ENCODE measurements at places on chromosomes 11 and 22. TPM values are rescaled to one million over a fixed set of nuclear protein-coding genes. Genes with fewer than 3 reads are reported as not detected.

Gene SULT4A1
- 0.35 TPM for total RNA-seq

Gene AMPD3
- 0.23 TPM for total RNA-seq

Gene ADAMTS8
- 0.23 TPM for total RNA-seq

Gene OR52H1
- total RNA-seq, result 0.38 TPM

Gene TUB
- 12.6 TPM for total RNA-seq

Gene NDUFA6
- 63.1 TPM for total RNA-seq

Gene SAA1
- not detected for total RNA-seq

Gene RAB1B
- 53.5 TPM for total RNA-seq

Gene TRIM51
- total RNA-seq, result not detected

Gene SHISAL1
- total RNA-seq, result 2.5 TPM

Gene KCTD14
- total RNA-seq, result 1.1 TPM
